ENCODE measurements at places on chromosomes 16 and 17. TPM values are rescaled to one million over a fixed set of nuclear protein-coding genes. Genes with fewer than 3 reads are reported as not detected.

Gene MEIOB
- total RNA-seq, result 1.3 TPM

Gene CDT1
- 34.7 TPM for total RNA-seq

Gene LRRC46
- total RNA-seq, result 3.7 TPM

Gene GTF3C1
- total RNA-seq, result 73.3 TPM

Gene SLC4A1
- total RNA-seq, result not detected

Gene GALNS
- 48.7 TPM for total RNA-seq
